Hindlimb muscle (tissue), 1 donor: ENCODE measurements at places on chromosomes 3 and 15. TPM values are rescaled to one million over a fixed set of nuclear protein-coding genes. Genes with fewer than 3 reads are reported as not detected.

DNA sequence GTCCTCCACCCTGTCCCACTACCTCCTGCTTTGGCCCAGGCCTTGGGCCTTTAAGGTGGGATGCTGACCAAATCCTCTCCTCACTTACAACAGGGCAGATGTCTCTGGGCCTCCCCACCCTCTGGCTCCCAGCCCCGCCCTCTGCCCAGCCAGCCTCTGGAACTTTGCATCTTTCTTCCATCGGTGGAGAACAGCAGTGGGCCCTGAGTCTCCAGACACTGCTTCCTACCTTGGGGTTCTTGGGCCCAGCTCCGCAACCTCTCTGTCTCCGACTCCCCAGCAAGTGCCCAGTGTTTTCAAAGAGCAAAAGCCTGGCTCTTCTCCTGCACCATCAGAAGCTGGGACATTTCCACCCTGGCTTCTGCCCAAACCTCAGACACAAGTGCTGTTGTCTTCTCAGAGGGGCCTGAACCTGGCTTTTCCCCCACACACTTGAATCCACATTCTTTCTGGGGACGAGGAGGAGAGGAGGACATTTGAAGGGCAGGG, 33.1 kb downstream of the MRAS start:
- DNase-seq: no peak

DNA sequence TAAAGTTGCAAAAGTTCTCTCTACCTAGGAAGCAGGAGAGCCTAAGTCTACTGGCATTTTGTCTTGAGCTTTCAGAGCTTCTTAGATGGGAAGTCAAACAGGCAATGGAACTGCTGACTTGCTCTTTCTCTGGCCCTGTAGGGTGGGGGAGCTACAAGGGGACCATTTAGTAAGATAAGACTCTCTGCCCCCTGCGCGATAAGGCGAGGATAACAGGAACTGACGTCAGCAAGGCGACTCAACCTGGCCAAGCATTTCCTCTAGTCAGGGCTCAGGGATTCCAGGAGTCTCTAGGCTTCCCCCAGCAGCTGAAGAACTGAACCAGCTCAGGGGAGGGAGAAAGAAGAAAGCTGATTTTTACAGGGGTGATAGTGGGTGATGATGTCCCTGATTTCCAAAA, 5.8 kb downstream of the RARB start:
- DNase-seq: no peak

GRCh38 chr3:67642734-67643133, 11.7 kb downstream of the SUCLG2 start:
- no peak for DNase-seq

GRCh38 chr3:142281474-142281873, 56.1 kb upstream of the GK5 start:
- DNase-seq: no peak

DNA sequence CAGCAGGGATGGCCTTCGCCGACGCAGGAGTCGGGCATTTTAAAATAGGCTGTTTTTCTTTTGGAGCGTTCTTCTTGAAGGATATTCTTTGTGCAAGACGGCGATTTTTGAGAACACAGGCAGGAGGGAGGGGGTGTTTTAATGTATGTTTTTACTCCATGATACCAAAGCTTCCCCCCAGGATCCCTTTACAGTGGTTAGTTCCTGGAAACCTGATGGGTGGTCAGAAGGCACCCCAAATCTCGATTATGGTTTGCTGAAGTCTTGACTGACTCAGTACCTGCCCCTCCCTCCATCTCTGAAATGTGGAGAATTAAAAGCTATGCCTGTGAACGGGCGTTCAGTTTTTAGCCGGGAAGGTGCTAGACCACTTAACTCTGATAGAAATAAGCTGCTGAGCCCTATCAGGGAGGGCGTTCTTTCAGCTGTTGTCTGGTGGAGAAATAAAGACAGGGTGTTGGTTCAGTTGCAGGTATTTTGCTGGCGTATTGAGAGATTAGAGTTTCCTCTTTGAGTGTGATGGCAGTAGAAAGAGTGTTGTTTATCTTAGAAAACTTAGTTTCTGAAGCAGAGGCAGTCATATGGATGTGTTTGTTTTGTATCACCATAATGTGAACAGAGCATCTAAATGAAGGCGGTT, 3.4 kb downstream of the IGF1R start:
- peak; percentile 17 for DNase-seq

GRCh38 chr3:48492461-48493202, 11.3 kb downstream of the SHISA5 start:
- no peak for DNase-seq

DNA sequence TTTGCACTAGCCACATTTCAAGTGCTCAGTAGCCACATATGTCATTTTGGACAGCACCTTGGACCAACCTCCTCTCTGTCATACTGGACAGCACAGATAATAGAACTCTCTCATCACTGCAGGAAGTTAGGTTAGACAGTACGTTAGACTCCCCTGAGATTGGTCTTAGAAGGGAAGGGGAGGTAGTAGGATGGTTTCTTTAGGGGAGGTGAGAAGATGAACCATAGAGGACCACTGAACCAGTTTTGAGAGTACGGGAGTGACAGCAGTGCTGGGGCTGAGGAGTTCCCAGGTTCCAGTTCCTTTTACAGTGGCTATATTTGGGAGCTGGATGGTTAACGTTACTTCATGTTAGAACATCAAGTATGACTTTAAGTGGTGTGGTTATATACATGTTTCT, 7.8 kb downstream of the LRCH3 start:
- DNase-seq: no peak

DNA sequence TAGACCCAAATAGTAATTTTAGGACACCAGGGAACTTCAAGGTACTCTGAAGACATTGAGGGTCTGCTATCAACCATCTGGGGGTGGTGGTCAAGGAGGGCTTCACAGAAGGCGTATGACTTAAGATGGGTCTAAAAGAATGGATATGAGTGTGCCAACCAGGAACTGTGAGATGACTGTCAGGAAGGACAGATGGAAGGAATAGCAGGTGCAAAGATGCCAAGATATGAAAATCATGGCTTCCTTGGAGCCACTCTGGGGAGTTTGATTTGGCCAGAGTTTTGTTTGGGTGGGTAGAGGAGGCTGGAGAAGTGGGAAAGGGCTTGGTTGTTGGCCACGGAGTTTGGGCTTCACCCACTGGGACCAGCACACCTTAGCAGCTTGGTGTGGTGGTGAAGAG, 21.2 kb downstream of the CDCP1 start:
- no peak for DNase-seq

DNA sequence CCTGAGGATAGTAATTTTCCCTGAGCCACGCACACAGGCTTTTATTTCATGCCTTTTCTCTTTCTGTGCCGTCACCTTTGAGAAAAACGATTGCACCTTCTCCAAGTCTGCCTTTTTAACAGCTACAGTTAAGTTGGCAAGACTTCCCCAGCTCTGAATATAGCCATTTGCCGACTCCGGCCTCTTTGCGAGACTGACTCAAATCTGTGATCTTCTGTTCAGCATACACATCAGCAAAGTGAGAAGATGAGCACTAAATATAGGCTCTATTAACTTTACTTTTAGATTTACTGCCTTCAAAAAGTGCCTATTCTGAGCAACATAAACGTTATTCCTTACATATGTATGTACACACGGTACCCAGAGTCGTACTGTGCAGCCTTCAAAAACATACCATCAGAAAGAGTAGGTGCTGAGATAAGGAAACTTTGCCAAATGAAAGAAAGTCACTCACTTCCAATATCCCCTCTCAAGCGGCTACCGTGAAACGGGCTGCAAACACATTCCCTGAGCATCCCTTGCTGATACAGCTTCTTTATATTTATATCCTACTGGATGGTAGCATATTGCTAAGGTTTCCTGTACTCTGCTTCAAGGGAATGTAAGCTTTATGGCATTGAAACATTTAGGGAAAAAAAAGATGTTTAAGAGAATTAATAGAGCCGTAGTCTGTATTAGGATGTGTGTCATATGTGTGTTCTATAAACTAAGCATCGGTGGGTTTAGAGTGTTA, 283.3 kb upstream of the TPRG1 start:
- no peak for DNase-seq

GRCh38 chr15:33282226-33283020, 28.3 kb upstream of the RYR3 start:
- DNase-seq: no peak

DNA sequence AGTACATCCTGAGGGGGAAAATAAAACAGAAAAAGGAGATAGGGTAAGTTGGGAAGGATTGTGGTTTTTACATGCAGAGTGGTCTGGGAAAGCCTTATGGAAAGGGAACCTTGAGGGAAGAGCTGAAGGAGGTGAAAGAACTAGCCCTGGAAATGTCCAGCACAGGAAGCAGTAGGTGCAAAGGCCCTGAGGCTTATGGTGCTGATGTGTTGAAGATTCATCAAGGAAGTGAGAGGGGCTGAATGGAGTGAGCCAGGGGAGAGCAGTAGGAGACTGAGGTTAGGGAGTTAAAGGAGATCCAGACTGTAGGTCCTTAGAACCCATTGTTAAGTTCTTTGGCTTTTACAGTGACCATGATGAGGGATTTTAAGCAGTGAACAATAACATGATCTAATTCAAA, 33.0 kb downstream of the ATP1B3 start:
- no peak for DNase-seq

- DNase-seq: no peak
These were observed 287.8 kb upstream of the UMPS start for GRCh38 chr3:124442463-124442862.

DNA sequence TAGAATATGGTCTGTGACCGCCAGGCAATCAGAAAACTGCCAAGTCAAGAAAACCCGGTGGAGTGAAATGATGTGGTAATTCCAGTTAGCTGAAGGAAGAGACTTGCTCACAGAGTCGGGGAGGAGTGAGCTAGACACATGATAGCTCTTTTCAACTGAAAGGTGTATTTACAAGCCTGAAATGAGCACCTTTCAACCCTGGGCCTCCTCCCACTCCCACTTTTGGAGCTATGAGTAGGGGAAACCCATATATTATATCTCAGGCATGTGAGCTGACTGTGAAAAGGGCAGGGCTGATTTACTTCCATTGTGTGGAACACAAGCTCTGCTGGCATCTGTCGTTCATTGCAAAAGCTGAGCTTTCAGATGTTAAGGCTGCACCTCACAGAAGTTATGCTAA, 960.2 kb downstream of the TUSC7 start:
- no peak for DNase-seq

DNA sequence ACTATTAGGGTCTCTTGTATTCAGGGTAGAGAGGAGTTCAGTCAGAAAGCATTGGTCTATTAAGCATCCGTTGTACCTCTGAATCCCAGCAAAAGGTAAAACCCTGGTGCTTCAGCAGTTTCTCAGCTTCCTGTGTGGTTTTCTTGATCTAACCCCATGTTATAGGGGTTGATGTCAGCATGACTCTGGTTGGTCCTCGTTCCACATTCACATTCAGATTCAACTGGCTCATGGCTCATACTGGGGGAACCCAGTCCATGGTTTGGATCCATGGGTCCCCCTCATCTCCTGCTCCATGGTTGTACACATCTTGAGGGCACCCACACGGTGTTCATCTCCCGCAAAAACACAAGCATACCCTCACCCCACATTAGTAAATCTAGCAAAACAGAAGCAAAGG, 47.7 kb upstream of the C2CD4B start:
- DNase-seq: no peak

DNA sequence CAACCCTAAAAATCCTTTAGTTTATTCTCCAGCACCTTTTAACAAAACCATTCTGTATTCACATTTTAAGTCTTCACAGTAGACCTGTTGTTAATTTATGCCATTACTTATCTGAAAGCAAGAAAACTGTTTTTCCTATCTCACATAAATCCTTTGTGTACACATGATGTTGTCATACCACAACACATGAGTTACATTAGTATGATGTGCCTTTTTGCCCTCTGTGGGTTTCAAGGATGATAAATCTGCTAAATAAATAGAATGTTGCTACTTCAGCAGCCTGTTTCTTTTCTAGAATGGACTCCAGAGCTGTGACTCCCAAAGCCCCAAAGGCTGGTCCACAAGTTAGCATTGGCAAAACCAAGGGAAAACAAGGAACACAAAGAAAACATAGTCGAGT, 151.6 kb downstream of the SERPINI1 start:
- DNase-seq: no peak

The AADAC gene
- 0.45 TPM for polyA plus RNA-seq

The LSAMP gene
- polyA plus RNA-seq: 8.6 TPM

The SPTBN5 gene
- polyA plus RNA-seq: 5.2 TPM

The CCDC13 gene
- not detected for polyA plus RNA-seq

The SLC38A3 gene
- 3.3 TPM for polyA plus RNA-seq
